Neuronal stem cell (in vitro differentiated cells): ENCODE measurements at places on chromosomes 1 and 21.

DNA sequence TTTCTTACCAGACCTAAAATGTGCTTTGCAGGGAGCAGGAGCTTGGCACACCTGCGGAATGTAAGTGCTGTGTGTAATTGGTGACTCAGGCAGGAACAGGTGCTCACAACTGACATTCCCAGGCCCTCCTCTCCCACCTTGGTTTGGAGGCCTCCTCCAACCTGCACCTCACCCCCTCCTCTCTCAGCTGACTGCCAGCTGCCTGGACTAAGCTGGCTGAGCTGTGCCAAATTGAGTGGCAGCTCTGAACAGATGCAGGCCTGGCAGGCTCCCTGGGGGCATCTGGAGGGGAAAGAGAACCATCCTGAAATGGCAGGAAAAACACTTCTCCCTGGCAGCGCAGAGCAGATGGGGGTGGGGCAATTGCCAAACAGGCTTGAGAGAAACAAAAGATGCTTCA, 91.7 kb upstream of the PGBD5 start:
- no peaks in the 10 kb centered on the region for H3K27me3 ChIP-seq
- H3K27ac ChIP-seq, result no peak overlapping the region
- H3K4me3 ChIP-seq, result no peak overlapping the region
- no peaks in the 10 kb centered on the region for H3K4me1 ChIP-seq
- H3K36me3 ChIP-seq, result no peaks in the 10 kb centered on the region
- no peak for DNase-seq

- H3K36me3 ChIP-seq, result peaks cover 56% of the 10 kb centered on the region
- H3K4me3 ChIP-seq, result no peak overlapping the region
- H3K27ac ChIP-seq, result no peak overlapping the region
These were observed 6.2 kb downstream of the AMPD2 start for GRCh38 chr1:109625601-109626560.

GRCh38 chr1:236724506-236724905, 38.2 kb downstream of the ACTN2 start:
- no peaks in the 10 kb centered on the region for H3K27me3 ChIP-seq
- no peaks in the 10 kb centered on the region for H3K4me1 ChIP-seq
- H3K36me3 ChIP-seq, result no peaks in the 10 kb centered on the region
- no peak for DNase-seq

DNA sequence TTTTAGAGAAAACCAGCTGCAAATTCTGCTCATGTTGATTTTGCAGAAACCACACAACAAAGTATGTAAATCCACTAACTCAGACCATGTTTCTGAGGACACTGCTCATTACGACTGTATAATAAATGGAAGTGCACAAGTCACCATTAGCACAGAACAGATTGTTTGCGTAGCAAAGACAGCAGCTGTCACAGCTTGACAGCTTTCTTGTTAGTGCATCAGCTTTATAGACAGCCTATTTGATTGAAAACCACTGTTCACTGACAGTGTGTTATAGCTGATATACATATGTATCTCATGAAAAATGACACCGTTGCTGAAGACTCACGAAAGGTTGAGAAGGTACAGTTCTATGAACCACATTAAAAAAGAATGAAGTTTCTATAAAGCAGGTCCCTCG, 560.2 kb upstream of the ZRANB2 start:
- no peak overlapping the region for H3K27ac ChIP-seq
- no peaks in the 10 kb centered on the region for H3K36me3 ChIP-seq
- DNase-seq, result no peak
- H3K4me1 ChIP-seq, result no peaks in the 10 kb centered on the region
- no peak overlapping the region for H3K4me3 ChIP-seq

GRCh38 chr1:2049225-2049717, 940 bp upstream of the PRKCZ start:
- no peaks in the 10 kb centered on the region for H3K27me3 ChIP-seq
- peak overlapping the region; percentile 82 for H3K4me3 ChIP-seq
- H3K36me3 ChIP-seq, result no peaks in the 10 kb centered on the region

DNA sequence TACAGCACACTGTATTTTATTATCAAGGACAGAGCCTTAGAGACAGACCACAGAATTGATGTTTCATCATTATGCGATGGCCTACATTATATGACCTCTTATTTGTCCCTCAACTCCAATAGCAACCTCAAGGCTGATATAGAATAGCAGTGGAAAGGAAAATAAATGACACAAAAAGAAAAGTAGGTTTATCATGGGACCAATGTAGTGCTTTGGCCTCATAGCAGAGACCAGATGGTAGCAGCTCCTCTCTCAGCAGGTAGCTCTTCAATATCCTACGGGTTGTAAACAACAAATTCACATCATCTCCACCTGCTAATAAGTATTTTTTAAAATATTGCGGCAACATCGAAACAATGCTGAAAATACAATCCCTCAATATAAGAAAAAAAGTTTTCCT, 25.2 kb downstream of the ANP32E start:
- H3K4me1 ChIP-seq, result peaks cover 3% of the 10 kb centered on the region
- H3K36me3 ChIP-seq, result no peaks in the 10 kb centered on the region
- no peak for DNase-seq
- H3K4me3 ChIP-seq, result no peak overlapping the region
- H3K27me3 ChIP-seq, result no peaks in the 10 kb centered on the region

- no peaks in the 10 kb centered on the region for H3K27me3 ChIP-seq
- no peak overlapping the region for H3K27ac ChIP-seq
- no peaks in the 10 kb centered on the region for H3K4me1 ChIP-seq
- H3K4me3 ChIP-seq, result no peak overlapping the region
These were observed 250.0 kb upstream of the NFIA start for GRCh38 chr1:60832367-60832766.

- H3K4me3 ChIP-seq, result no peak overlapping the region
- H3K27me3 ChIP-seq, result no peaks in the 10 kb centered on the region
- no peaks in the 10 kb centered on the region for H3K36me3 ChIP-seq
- peaks cover 23% of the 10 kb centered on the region for H3K4me1 ChIP-seq
These were observed 143.2 kb downstream of the NOS1AP start for GRCh38 chr1:162212713-162213112.

GRCh38 chr1:54819195-54819536, 18.0 kb upstream of the TTC22 start:
- no peak overlapping the region for H3K4me3 ChIP-seq
- H3K36me3 ChIP-seq, result no peaks in the 10 kb centered on the region
- H3K27ac ChIP-seq, result no peak overlapping the region
- H3K4me1 ChIP-seq, result peaks cover under 1% of the 10 kb centered on the region

DNA sequence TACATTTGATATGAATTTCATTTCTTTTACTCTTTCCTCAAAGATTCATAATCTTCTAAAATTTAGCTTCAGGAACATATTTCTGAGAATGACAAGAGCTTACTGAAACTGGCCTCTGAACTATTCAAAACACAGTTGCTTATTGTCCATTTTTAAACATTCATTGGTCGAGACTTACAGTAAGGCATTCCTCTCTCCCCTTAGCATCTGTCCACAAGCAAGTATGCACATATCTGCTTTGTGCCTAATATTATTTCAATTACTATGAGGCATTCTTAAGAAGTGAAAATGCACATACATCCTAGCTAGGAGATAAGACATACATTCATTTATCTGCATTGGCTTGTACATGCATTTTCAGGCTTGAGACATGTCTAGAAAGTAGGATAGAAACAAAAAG, 488.7 kb downstream of the PTBP2 start:
- H3K27me3 ChIP-seq, result no peaks in the 10 kb centered on the region
- no peak overlapping the region for H3K4me3 ChIP-seq
- H3K36me3 ChIP-seq, result no peaks in the 10 kb centered on the region
